ENCODE measurements at places on chromosomes 2 and 18.

GRCh38 chr2:12479065-12479601 lies 237.6 kb upstream of the TRIB2 start:
- DNase-seq, result no peak

- DNase-seq, result no peak
These were observed 77.4 kb upstream of the GPC1 start for GRCh38 chr2:240358080-240358479.

DNA sequence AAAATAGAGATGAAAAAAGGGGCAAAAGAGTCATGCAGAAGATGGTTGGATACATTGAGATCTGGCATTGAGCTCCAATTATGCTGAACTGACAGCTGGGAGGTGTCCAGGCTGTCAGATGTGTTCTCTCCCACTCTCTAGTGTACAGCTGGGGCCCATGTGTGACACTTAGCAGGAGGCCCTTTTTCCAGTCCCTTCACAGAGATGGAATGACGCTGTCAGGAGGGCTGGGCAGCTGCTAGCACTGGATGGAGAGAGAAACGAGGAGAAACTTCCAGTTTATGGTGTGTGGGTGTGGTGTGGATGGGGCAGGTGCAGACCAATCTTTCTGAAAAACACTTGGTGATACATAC lies 437.7 kb upstream of the HS6ST1 start:
- no peak for DNase-seq

DNA sequence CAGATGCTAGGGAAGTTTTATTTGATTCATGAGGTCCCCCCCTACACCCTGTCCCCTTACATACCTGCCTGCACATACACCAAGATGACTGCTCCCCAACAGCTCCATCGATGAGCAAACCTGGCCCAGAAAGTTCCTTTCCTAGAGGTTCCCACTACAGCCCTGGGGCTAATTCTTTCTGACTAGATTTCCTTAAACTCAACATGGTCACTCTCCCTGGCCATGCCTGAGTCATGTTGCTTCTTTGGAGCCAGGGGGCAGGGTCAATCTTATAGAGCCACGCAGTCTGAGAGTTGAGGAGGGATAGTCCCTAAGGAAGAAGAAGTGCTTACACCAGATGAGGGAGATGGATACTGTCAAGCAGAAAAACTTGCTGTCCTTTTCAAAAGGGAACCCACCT lies 67.7 kb upstream of the GLI2 start:
- DNase-seq, result no peak

DNA sequence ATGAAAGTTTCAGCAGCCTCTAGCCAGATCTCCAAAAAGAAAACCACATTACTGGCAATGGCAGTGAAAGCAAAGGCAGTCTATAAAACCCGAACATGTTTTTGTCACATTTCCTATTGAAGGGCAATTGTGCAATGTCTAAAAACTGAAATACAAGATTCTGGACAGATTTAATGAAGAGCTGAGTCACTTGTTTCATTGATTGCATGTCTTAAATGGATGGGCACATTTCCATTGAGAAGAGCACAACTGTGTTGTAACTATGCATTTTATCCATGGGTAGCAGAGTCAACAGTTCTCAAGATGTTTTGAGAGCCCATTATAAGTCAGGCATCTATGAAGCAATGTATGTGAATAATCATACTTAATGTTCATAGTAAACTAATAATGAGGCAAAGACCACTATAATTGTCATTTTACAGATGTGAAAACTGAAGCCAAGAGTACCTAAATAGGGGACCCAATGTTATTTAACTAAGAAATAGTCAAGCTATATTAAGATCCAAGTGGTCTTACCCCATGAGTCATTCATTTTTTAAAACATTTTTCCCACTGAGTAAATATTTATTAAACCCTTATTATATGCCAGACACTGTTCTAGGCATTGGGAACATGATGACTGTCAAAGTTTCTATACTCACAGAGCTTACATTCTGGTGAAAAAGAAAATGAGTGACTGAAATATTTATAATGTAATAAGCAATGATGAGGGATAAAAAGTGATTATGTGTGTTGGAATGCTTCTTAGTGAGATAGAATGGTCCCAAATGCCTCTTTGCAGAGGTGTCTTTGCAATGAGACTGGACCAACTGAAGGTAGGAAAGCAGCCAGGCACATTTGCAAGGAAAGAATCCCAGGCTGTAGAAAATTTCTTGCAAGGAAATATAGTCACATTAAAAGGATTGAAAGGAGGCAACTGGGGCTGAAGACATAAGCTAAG lies 818.9 kb upstream of the ACVR2A start:
- no peak for DNase-seq

DNA sequence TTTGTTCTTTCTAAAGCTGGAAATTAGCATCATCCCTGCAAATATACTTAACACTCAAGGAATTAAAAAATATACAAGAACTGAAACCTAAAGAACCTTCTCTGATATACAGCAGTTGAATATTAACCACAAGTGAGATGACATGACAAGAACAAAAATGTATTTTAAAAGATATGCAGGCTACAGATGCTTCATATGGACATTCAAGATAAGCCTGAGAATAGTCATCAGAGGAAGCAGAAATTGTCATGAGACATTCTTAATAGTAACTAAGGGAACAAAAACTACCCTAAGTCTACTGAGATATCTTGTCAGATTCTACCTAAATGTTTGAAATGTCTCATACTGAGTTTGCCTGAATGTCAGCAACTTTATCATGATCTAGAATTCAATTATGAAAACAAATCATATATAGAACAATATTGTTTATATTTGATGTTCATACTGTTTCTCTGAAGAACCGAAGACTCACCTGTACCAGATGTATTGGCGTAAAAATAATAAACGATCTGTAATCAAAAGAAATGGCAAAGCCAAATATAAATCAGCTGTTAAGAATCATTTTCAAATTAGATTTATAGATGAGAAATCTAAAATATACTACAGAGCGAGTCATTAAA lies 4.7 kb downstream of the NBAS start:
- DNase-seq, result no peak

DNA sequence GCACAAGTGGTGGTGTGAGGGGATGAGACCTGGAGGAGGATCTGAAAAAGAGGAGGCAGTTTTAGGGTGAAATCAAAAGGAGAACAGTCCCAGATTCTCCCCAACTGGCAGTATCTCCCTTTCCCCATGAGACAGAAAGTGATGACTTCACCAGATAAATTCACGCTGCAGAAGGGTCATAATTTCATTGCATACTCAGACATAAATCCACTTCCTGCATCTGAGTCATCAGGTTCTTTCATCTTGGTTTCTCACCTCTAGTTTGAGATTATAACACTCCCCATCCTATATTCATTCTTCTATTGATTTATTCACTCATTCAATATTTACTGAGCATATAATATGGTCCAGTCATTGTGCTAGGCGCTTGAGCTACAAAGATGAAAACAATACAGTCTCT lies 64.7 kb downstream of the CCDC148 start:
- no peak for DNase-seq

- no peak for DNase-seq
These were observed 645 bp downstream of the KCTD18 start for GRCh38 chr2:200509235-200509611.

- DNase-seq, result no peak
These were observed 170.0 kb upstream of the STK17B start for GRCh38 chr2:196341277-196341841.

GRCh38 chr18:72492497-72492896 lies 51.6 kb downstream of the CBLN2 start:
- no peak for DNase-seq

GRCh38 chr18:39403121-39403520 lies 1837.5 kb upstream of the CELF4 start:
- no peak for DNase-seq

GRCh38 chr2:58954880-58955385 lies 713.8 kb upstream of the FANCL start:
- no peak for DNase-seq

DNA sequence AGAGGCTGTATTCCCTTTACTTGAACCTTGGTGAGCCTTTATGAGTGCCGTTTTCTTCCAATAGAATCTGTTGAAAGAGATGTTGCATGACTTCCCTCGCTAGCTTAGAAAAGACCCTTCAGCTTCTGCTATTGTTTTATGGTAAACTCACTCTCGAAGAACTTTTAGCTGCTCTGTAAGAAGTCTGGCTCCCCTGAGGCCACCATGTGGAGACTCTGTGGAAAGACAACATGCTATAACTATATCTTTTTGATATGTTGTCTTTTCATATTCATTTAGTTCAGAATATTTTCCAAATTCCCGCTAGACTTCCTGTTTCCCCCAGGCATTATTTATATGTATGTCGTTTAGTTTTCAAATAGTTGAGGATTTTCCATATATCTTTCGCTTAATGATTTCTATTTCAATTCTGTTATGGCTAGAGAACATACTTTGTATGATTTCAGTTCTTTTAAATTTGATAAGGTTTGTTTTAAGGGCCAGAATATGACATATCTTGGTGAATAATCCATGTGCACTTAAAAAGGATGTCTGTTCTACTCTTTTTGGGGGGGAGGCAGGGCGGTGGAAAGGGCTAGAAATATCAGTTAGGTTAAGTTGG lies 64.1 kb downstream of the PTPN4 start:
- peak; percentile 22 for DNase-seq

DNA sequence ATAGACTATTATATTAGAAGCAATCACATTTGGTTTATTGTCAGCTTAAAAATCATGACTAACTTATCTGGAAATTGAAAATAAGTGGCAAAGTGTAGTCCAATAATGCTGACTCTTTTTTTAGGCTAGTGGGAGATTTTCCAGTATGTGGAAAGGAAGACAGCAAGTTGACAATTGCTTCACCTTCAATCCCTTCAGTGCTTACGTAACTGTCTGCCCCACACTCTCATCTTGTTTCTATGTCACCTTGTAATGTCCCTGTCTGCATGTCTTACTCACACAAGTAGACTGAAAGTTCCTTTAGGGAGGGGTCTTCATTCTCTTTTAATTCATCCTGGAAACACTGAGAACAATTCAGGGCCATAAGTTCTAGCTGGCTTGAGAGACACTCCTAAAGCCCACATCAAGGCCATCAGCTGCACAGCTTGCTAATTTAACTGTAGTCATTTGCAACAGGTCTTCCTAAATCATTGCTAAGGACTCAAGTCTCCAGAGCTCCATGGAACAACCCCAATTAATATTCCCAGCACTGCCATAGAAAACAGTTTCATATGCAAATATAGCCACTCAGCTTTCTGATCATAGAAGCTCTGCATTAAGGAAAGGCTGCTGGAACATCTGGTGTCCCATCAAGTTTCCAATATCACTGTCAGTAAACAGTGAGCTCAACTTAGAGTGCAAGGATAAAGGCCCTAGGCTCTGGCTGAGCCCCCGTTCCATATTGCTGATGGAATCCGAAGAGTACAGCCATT lies 230.5 kb downstream of the ETAA1 start:
- no peak for DNase-seq

GRCh38 chr2:191478799-191479679 lies 198.9 kb upstream of the NABP1 start:
- no peak for DNase-seq

- no peak for DNase-seq
These were observed 214.6 kb downstream of the LDLRAD4 start for GRCh38 chr18:13433125-13433524.

DNA sequence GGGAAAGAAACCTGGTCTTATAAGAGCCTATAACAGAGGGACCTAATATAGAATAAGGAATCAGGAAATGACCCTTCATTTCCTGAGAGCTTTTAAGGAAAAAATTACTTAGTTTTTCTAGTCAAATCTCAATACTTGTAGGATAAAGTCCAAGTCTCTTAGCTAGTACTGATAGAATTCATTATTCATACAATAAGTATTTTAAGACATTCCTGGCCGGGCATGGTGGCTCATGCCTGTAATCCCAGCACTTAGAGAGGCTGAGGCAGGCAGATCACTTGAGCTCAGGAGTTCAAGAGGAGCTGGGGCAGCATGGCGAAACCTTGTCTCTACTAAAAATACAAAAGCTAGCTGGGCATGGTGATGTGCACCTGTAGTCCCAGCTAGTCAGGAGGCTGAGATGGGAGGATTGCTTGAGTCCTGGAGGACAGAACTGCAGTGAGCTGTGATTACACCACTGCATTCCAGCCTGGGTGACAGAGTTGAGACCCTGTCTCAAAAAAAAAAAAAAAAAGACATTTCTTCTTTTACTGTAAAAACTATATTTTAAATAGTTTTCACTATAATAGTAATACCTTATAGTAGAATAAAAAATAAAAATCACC lies 3.2 kb downstream of the RAB3GAP1 start:
- DNase-seq, result no peak

GRCh38 chr2:127968610-127969339 lies 59.1 kb downstream of the SAP130 start:
- DNase-seq, result no peak

DNA sequence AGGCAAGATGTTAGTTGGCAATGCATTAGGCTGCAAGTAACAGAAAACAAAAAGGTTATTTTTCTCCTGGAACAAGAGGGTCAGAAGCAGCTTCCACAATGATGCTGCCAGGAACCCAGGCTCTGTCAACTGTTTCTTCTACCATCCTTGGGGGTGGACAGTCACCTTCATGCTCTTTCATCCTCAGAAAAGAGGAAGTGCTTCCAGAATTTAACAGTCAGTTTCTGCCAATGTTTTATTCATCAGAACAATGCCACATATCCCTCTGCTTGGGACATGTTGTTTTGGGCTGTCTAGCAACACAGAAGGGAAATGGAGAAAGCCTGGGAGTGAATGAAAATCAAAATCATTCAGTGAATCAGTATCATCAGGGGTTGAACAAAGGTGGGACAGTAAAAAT lies 7.1 kb downstream of the TMEM182 start:
- no peak for DNase-seq

All from HuH-7.5 (cell line).